ENCODE measurements at places on chromosomes 6 and 20.

DNA sequence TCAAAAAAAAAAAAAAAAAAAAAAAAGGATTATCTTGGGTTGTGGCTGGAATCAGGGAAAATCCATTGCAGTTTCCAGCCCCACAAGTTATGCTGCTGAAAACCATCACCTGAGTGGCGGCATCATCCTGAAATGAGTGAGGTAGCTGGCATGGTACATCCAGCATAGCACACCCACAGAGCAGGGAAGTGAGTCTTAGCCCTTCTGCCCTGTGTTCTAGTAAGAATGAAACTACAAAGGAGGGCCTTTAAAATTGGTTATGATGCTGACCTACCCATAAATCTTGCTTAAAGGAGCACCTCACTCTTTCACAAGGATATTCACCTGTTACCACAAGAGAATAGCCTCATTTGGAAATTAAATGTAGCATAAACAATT lies 119.2 kb downstream of the NFATC2 start:
- no peak for DNase-seq

DNA sequence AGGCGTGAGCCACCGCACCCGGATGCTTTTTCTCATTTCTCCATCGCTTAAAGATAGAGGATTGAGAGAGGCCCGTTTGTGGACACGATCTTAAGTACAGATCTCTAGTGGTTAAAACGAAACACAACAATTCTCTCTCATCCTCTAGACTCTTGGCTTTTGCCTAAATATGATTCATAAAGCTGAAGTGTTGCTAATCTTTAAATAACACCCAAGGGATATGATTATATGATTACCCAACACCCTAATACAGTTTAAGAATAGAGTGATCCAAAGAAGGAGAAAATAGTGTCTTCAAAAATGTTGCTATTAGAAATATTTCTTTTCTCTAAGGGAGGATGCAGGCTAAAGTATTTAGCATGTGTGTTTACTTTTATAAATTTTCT lies 50.4 kb downstream of the MTHFD1L start:
- DNase-seq: no peak

DNA sequence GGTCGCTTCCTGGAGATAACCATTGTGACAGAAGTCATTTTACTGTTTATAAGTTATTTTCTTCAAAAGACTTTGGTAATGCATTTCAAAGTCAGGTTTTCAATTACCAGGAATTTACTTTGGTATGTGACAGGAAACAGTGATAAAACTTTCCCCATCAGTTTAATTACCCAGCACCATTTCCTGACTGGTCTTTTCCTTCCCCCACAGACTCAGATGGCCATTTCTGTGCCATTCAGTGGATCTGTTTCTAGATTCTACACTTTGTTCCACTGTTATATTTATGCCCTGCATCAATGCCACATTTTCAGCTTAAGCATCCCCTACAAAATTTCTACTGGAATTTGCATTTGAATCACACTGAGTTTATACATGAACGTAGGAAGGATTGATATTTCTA lies 16.3 kb downstream of the RRBP1 start:
- no peak for DNase-seq

GRCh38 chr6:3825331-3825831 lies 23.8 kb upstream of the FAM50B start:
- DNase-seq: no peak

- no peak for DNase-seq
These were observed 399.2 kb downstream of the TENT5A start for GRCh38 chr6:81353262-81353661.

Measured in NCI-H1105 treated with DMSO at 0.1 percent for 48 hours (cell line).